ENCODE measurements at places on chromosomes 13 and 19.

- DNase-seq = no peak
These were observed 38.7 kb upstream of the GRTP1 start for GRCh38 chr13:113402471-113403254.

- DNase-seq = no peak
These were observed 232.7 kb downstream of the TUBA3C start for GRCh38 chr13:18948664-18949488.

- no peak for DNase-seq
These were observed 785.4 kb downstream of the UQCRFS1 start for GRCh38 chr19:28427376-28428083.

DNA sequence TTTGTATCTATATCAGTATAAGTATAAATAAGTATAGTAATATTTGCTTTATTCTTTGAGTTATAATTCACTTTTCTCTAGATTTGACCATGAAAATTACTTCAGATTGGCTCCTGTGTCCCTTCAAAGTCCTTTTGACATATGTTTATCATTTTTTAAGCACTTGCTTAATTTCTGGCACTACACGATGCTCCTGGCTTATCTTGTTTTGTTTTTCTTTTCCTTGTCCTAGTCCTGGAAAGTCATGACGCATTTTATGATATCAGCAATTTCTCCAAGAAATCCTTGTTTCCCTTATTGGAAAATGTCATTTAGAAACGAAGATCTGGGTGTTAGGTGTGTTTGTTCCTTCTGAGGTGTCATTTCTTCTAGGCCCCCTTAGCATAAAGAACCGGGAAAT is 226.5 kb downstream of the POU4F1 start:
- DNase-seq = no peak

DNA sequence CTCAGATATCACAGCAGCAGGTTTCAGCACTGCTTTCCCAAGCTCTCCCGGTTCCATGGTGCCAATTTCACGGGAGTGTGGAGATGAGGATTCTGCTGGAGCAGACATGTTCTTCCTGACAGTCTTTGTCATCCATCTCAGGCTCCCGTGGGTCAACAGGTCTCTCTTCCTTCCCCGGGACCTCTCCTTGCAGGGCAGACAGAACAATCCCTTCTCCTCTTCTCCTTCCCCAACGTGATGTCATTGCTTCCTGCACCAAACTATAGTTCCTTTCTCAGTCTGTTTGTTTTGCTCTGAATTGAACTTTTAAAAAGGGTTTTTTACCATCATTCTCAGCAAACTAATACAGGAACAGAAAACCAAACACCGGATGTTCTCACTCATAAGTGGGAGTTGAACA is 107.9 kb downstream of the ZNF536 start:
- DNase-seq = no peak

DNA sequence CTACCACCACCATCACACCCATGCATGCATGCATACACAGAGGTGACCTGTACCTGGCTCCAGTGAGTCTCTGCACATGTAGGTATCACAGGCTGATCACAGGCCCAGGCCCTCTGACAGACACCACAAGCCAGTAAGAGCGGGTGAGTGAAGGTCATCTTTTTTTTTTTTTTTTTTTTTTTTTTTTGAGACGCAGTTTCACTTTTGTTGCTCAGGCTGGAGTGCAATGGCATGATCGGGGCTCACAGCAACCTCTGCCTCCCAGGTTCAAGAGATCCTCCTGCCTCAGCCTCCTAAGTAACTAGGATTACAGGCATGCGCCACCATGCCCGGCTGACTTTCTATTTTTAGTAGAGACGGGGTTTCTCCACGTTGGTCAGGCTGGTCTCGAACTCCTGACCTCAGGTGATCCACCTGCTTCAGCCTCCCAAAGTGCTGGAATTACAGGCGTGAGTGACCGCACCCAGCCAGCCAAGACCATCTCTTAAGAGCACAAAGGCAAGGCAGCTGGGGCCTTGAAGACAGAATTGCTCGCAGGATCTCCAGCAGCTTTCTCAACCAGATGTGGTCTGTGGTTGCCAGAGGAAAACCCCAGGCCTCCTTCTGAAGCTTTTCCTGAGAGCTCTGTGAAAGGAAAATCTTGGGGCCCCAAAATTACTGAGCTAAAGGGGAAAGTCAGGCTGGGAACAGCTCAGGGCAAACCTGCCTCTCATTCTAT is 3.2 kb upstream of the NKG7 start:
- DNase-seq = no peak

DNA sequence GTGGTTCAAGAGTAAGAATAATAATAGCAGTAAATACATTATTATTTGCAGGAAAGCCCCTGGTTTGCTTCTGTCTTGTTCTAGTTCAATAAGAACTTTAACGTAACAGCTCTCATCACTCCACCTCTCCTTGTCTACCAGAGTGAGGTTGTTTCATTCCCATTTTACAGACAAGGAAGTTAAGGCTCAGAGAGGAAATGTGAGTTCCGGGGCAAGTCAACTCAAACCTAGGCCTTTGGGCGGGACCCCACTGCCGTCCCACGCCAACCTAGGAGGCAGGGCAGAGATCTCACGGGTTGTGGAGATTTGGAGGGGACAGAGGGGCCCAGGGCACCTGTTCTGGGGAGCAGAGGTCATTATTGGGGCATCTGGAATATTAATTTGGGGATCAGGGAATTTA is 1.5 kb downstream of the MAP4K1 start:
- DNase-seq = no peak

DNA sequence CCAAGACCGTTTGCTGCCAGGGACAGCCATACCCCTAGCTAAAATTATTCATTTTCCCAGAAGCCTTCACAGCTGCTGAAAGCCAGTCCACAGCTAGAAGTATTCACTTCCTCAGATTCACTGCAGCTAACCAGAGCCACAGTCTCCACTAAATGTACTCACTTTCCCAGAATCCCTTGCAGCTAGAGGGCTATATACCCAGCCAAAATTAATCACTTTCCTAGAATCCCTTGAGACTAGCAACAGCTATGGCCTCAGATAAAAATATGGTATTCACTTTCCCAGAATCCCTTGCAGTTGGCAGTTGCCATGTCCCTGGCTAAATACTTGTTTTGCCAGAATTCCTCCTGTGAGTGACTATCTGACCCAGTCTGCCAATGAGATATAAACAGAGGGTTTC is 13.8 kb upstream of the MEIS3 start:
- no peak for DNase-seq

DNA sequence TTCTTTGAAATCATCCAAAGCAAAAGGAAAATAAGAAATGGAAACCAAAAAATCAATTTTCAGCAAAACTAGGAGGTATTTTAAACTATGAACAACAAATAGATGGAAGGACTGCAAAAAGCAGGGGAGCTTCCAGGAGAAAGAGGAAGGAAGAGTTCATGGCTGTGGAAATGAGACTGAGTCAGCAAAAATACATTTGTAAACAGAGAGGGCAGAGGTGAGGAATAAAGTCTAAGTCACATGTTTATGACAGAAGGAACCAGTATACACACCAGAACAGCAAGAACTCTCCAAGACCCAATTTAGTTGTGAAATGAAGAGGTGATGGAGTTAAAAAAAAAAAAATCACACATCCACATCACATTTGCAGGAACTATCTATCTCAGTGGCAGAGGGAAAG is 69.6 kb downstream of the RNASEH2B start:
- no peak for DNase-seq

GRCh38 chr13:44322928-44323327 is 50.7 kb upstream of the SERP2 start:
- DNase-seq = no peak

- DNase-seq = no peak
These were observed 6.0 kb downstream of the NFIC start for GRCh38 chr19:3372413-3372812.

- no peak for DNase-seq
These were observed 23.6 kb upstream of the POU2F2 start for GRCh38 chr19:42155796-42156195.

DNA sequence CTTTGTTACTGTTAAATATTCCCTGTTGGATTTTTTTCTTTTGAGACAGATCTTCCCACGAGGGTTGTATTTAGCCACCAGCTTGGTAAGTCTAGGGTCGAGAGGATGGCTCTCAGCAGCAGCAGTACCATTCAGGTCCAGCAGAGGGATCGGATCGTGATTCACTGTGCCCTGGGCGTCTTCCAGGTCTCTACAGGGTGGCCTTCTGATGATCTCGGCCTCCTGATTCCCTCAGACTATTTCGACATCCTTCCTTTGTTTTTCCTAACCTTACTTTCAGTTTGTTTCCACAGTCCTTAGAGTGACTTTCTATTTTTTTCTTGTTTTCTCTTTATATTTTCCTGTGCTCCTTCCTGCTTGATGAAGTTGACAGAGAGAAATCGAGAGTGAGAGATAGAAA is 1436.9 kb downstream of the UQCRFS1 start:
- DNase-seq = no peak

- no peak for DNase-seq
These were observed 7.5 kb downstream of the PLAUR start for GRCh38 chr19:43662487-43662886.

DNA sequence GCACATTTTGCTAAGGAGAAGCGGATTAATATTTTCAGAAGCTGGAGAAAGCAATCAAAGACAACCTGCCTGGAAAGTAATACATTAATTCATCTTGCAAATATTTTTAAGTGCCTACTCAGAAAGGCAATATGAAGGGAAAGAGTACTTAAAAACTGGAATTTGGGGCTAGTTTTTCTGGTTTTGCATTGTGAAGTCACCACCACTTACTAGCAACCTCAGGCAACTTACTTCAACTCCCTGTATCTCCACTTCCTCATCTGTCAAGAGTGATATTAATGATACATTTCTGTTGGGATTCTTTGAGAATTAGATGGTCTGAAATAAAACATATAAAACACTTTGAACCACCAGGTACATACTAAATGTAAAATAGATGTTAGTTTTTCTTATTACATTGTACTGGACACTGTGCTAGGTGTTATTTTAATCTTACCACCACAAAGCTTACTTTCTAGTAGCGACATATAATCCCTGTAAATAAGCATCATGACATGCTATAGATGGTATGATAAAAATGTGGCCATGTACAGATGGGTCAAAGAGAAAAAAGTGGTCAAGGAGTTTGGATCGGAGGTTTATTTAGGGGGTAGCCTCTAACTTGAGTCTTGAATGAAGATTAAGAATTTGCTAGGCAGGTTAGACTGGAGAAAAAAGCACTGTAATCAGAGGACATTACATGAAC is 101.2 kb downstream of the SPRY2 start:
- no peak for DNase-seq

DNA sequence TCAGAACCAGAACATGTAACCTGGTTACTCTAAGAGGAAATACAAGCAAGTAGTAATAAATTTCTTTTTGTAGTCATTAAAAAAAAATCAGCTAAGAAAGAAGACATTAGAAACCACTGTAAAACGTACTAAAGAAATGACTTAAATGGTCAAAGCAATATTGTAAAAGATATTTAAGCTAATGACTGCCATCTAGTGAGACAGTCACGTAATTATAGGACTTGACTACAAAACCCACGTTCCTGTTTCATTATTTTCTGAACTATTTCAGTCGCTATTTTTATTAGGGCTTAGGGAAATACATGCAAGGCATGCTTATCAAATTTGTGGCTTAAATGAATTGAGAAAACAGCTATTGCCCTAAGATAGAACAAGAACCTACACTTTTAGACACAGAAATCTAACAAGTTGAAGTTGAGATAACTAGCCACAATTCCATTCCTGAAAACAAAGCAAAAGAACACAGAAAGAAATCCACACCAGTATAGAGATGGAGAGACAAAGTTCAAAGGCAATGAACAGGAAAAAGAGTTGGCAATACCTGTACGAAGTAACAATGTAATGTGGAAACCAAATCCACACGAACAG is 17.9 kb downstream of the ALG5 start:
- no peak for DNase-seq

DNA sequence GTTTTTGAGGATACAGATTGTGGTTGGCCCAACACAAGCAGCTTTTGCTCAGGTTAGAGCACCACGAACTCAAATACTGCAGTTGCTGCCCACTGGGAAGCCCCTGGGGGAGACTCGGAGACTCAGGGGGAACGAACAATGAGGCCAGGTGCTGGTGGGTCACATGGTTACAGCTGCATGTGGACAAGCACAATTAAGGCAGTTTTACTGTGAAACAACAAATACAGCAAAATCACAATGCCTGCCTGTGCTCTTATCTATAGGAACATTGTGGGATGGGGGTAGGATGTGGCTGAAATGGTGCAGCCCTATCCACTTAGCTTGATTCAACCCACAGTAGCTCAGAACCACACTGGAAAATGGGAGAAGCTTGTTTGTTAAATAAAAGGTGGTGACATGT is 119.7 kb upstream of the SPATA13 start:
- DNase-seq = no peak

GRCh38 chr19:13033244-13033643 is 38.0 kb downstream of the NFIX start:
- no peak for DNase-seq

DNA sequence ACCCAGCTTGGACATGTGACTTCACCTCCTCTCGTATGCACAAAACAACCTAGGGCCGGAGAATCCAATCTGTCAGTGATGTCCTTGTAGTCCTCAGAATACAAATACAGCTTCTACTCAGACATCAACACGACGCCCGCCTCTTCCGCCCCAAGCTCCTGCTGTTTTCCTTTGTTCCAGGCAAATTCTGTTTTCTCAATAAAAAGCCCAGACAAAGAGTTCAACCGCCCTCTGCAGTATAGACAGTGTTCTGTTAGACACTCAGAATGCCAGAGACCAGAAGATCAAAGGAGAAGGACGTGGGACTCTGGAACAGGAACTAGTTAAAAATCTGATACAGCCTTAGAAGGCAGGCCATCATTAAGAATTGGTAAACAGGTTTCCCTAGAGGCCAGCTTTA is 42.0 kb upstream of the GGACT start:
- DNase-seq = no peak

GRCh38 chr13:21047591-21048282 is 13.6 kb downstream of the LATS2 start:
- no peak for DNase-seq

DNA sequence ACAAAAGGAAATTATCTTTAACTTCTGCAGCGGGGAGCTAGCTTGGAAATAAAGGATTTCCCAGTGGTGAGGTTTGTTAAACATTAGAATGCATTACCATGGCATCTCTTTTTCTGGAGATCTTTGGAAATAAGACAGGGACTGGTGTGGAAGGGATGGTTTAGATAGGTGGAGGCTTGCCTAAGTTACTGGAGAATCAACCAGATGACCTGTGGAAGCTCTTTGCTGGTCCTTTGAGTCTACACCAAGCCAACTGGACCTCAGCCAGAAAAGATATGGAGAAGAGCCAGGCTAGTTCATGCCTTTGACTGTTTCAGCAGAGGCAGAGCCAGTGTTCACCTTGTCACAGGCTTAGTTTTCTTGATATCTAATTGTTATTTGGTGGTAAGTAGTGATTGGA is 134.7 kb downstream of the KCNRG start:
- peak; percentile 47 for DNase-seq

GRCh38 chr19:45296355-45296754 is 26.3 kb downstream of the CKM start:
- DNase-seq = no peak

GRCh38 chr13:41641429-41641828 is 184.1 kb downstream of the RGCC start:
- no peak for DNase-seq

GRCh38 chr19:15776991-15777970 is 10.2 kb upstream of the OR10H5 start:
- no peak for DNase-seq

- DNase-seq = no peak
These were observed 5.4 kb downstream of the TM9SF2 start for GRCh38 chr13:99506634-99507033.

All from NCI-H2029 treated with DMSO at 0.1 percent for 48 hours (cell line).